Cerebellar nuclear complex (tissue), 1 donor: ENCODE measurements at places on chromosomes 2 and 18.

DNA sequence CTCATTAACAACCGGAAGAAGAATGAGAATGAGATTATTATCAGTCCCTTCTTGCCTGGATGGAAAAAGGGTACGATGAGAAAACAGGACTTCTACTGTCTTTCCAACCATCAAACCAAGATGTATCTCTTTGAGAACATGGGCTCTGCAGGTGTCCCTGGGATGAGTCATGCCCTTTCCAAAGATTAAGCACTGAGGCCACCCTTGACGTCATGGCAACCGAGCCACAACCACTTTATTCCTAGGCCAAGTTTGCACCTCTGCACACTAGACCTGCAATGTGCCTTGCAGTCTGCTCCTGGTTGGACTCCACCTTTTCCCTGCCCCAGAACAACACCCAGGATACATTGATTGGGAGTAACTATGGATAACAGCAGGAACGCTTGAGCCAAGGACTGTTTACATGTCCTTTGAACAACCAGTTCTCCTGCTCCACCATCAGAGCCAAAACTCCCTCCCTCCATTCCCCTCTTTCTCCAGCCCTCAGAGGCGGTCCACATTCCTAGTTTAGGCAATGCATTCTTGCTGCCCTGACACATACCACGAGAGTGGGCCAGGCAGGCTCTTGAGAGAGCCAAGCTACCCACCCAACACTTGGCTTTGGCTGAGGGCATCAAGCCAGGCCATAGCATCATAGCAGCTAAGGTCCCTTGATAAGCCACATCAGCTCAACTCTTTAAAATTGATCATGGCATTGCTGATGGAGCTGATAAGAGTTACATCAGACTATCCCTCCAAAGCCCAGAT is 310.7 kb downstream of the TNS1 start:
- no peak for DNase-seq

- no peak for DNase-seq
These were observed 179.7 kb downstream of the ACKR3 start for GRCh38 chr2:236749346-236749745.

DNA sequence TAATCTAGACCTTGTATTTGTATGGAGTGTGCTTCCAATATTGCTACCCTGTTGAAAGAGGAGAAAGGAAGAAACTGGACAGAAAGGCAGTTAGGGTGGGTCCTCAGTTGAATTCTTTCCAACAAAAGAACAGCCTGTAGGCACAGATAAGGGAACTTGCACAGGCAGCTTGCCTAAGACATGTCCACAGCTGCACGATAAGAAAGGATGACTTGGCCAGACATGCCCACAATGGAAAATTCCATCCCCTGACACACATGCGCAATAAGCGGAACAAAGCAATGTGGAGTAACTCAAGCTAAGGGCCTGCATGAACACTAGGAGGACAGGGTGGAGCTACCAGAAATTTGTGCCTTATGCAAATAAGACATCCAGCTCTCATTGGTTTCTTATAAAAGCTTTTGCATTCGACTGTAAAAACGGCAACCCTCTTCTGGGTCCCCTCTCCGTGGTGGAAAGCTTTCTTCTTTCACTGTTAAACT is 1084.7 kb upstream of the NXPH2 start:
- DNase-seq, result no peak

DNA sequence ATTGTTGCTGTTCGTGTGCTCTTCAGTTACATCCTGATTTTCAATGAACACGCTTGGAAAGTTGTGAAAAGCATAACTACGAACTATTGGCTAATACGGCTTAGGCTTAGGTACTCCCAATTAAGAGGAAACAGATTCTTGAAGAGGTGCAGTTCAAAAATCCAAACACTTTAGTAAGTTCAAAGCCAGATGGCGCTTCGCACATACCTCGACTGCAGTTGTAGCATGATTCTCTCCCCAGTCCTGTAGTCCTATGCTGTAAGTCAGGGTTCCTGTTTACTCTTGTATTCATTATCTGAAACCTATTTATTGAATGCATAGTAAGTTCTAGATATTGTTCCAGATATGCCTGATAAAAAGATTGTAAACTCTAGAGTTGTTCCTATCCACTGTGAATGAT is 165.2 kb downstream of the TRIB2 start:
- no peak for DNase-seq

- no peak for DNase-seq
These were observed 1.3 kb upstream of the USP34 start for GRCh38 chr2:61471905-61472805.

- DNase-seq, result no peak
These were observed 2.1 kb downstream of the KCNG2 start for GRCh38 chr18:79799619-79800370.

DNA sequence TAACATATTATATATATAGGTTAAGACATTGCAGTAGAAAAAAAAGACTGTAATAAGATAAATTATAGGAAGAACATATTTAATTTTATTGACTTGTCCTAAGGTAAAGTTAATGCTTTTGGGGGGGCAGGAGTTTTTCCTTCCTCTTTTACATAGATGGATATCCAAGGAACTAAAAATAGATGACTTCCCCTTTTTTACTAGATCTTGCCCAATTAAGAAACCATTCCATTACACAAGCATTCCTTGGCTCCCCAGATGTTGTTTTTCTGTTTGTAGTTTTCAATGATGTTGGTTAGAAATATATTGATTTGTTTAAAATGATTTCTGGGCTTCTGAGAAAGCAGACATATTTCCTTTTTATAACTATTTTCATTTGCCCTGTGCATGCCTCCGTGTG is 22.4 kb upstream of the PMAIP1 start:
- no peak for DNase-seq

DNA sequence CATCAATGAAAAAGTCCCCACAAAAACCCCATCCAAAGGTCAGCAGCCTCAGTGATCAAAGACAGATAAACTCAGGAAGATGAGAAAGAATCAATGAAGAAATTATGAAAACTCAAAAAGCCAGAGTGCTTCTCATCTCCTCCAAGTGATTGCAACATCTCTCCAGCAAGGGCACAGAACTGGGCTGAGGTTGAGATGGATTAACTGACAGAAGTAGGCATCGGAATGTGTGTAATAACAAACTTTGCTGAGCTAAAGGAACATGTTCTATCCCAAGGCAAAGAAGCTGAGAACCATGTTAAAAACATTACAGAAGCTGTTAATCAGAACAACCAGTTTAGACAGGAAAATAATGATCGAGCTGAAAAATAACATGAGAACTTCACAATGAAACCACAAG is 442.8 kb upstream of the SYT4 start:
- no peak for DNase-seq

DNA sequence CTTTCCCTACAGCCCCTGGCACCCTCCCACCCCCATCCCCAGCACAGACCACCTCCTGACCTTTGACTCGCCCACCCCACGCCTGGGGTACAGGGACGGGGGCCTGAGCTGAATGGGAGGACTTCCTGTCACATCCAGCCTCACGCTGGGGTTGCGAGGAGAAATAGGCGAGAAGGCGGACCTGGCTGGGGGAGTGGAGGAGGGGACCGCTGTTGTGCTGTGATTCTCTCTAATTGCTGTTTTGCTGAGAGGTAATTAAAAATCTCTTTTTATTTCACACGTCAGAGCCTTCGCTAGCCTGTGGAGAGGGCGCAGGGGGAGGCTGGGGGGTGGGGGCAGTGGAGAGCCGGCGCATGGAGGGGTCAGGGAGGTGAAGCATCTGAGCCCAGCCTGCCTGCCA is 9.7 kb upstream of the ECEL1 start:
- DNase-seq, result no peak
